ENCODE measurements at places on chromosomes 13 and 19.

DNA sequence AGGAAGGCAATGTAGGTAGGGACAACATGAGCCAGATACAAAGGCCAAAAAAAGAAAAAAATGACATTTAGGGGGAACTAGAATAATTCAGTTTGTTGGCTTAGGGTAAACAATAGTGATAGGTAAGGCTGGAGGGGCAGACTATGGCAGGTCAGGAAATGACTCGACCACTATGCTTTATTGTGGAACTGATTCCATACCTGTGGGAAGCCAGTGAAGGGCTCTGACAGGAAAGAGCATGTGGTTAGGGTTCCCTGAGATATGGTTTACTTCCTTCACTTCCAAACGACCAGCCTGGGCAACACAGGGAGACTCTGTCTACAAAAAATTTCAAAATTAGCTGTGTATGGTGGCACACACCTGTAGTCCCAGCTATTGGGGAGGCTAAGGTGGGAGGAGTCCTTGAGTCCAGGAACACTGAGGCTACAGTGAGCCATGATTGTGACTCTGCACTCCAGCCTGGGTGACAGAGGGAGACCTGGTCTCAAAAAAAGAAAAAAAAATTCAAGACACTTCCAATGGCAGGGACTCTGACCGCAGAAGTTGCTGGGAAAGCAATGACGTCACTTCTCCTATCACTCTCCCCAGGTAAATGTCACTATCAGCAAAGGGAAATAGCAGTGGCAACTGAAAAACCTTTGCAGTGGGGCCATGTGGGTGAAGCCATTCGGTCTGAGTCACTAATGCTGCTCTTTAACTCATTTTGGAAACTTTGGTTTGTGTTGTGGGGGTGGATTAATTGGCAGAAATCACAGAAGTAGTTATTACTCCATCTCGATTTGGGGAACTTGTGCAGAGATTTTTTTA is 192.8 kb upstream of the TSC22D1 start:
- DNase-seq = no peak

DNA sequence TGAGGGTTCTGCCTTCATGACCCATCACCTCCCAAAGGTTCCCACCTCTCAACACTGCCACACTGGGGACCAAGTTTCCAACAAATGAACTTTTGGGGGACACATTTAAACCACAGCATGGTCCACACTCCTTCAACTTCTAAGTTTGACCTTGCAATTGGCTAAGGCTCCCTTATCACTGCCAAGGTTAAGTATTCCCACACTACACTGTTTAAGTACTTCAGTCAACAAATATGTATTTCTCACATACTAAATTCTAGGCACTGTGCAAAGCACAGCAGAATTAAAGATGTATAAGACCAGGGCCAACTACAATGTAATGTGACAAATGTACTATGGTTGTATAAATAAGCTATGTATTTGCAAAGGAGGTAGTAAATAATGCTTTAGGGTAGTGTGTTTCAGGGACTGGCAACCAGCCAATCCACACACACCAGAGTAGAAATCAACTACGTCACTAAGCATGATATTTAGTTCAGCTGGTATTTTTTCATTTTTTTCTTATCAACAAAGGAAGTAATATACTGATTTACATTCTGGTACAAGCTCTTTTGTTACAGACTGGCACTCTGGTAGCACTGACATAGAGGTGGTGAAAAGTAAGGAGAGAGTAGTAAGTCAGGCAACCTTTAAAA is 12.2 kb downstream of the NUFIP1 start:
- no peak for DNase-seq

GRCh38 chr13:90926459-90926858 is 421.0 kb upstream of the MIR17HG start:
- DNase-seq = no peak

GRCh38 chr19:2308114-2308556 is at the start of gene LINGO3:
LINGO3 (minus strand) TSS chr19:2308154; CDS start chr19:2291776, 16,378 bp downstream.
- peak; percentile 10 for DNase-seq

GRCh38 chr19:17002455-17002854 is 24.2 kb downstream of the CPAMD8 start:
- DNase-seq = no peak

- no peak for DNase-seq
Observed at GRCh38 chr13:24185591-24186232, 25.2 kb downstream of the SPATA13 start.

DNA sequence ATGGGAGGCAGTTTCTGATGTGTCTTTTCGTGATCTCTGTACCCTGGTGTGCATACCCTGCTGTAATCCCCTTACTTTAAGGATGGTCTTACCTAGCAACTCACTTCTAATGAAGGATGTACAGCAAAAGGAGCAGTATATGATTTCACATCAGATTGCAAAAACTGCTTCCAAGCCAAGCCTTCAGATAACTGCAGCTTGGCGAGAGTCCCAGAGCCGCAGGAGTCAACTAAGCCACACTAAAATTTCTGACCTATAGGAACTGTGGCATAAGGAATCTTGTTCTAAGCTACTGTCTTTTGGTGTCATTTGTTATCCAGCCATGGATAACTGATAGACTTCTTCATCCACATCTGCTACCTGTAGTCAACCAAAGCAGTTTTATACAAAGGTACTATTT is 496.7 kb downstream of the GPC6 start:
- peak; percentile 16 for DNase-seq

DNA sequence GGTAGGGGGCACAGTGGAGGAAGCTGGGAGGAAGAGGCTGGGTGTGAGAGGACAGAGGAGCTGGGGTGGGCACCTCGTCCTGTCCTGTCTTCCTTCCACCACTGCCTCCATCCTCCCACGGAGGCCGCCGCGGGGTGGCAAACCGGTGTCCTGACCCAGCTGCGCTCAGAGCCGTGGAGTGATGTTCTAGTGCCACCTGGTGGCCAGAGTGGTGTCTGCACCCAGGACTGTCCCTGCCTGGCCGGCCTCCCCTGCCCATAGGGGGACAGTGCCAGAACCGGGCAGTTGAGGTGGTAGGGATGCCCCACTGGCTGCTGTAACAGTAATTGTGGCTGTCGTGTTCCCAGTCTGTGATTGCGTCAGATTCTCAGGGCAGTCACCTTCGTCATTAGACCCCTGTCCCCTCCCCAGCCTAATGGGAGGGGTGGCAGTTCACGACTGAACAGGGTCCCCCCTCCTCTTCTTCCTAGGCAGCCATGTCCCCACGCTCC is 11.1 kb upstream of the ARRDC2 start:
- DNase-seq = peak; percentile 87

GRCh38 chr13:113663934-113664333 is 3.1 kb upstream of the GRK1 start:
- peak; percentile 12 for DNase-seq

- DNase-seq = no peak
Observed at GRCh38 chr13:61084988-61085387, 330.7 kb downstream of the PCDH20 start.

GRCh38 chr13:44352202-44352601 is 21.4 kb upstream of the SERP2 start:
- DNase-seq = no peak

DNA sequence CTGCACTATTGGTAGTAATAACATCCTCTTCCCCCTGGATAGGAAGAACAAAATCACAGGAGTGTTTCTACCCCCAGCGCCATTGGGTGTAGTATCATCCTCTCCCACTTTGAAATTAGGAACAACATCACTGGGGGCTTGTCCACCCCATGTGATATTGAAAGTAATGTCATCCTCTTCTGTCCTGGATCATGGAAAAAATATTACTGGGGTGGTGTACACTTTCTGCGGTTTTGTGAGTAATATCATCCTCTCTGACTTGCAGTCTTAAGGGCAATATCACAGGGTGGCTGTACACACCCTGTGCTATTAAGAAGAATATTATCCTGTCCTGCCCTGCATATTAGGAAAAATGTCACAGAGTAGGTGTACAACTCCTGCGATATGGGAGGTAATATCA is 4.9 kb upstream of the RGCC start:
- DNase-seq = no peak

- no peak for DNase-seq
Observed at GRCh38 chr13:101307181-101307701, 109.1 kb downstream of the NALCN start.

DNA sequence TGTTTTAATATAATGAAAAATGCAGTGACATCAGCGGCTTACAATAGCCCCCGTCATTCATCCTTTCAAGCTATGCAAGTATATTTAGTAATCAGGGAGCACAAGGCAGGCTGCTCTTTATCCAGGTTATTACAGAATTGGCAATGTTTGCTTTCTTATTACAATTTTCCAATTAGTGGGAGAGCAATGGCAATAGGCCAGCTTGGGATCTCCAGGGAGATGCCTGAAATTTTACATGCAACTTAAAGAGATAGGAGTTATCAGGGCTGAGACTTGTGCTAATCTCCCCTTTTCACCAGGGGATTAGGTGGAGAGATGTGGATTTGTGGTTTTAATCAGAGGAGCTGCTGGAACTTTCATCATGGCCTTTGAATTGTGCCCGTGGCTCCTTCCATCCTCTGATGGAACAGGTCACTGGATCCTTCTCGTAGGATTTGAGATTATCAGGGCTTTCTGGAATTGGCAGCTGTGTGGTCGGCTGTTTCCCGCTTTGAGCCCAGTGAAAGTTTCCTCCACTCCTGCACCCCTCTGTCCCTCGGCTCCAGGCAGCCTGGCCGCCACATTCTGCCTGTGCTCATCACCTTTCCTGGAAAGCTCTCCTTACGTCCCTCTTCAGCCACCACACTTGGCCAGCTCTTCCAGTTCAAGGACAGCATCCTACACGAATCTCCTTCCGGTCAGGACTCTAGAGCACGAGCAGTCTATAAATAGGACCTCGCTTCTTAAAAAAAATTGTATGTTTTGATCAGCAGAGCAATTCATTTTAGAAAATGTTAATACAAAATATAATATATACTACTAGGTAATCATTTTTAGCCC is 47.0 kb downstream of the CBY2 start:
- no peak for DNase-seq

- no peak for DNase-seq
Observed at GRCh38 chr13:32056316-32056715, 24.7 kb downstream of the FRY start.

- no peak for DNase-seq
Observed at GRCh38 chr13:58729361-58729760, 1097.8 kb downstream of the PCDH17 start.

GRCh38 chr13:101230271-101230890 is 185.9 kb downstream of the NALCN start:
- DNase-seq = no peak

DNA sequence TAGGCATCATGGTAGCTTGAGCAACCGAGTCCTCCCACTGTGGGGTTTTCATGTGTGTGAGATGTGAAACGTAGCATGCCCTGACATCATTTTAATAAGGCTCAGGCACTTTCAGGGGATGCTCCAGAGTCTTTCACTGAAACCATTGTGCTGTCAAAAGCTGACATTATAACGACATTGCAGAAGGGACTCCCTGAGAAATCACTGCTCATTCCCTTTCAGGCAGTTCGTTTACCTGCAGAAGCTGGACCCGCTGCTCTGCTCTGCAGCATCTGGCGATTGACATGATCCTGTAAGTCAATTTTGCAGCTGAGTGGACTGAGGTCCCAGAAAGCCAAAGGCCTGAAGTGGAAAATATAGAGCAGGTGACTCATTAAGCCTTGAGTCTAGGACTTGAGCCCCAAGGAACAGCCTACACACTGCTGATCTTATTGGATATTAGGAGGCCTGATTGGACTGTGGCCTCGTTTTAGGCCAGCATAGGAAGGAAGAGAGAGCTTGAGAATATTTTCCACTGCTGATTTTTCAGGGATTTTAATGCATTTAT is 54.0 kb upstream of the CNMD start:
- no peak for DNase-seq

- DNase-seq = no peak
Observed at GRCh38 chr13:44968434-44968815, 20.8 kb downstream of the NUFIP1 start.

DNA sequence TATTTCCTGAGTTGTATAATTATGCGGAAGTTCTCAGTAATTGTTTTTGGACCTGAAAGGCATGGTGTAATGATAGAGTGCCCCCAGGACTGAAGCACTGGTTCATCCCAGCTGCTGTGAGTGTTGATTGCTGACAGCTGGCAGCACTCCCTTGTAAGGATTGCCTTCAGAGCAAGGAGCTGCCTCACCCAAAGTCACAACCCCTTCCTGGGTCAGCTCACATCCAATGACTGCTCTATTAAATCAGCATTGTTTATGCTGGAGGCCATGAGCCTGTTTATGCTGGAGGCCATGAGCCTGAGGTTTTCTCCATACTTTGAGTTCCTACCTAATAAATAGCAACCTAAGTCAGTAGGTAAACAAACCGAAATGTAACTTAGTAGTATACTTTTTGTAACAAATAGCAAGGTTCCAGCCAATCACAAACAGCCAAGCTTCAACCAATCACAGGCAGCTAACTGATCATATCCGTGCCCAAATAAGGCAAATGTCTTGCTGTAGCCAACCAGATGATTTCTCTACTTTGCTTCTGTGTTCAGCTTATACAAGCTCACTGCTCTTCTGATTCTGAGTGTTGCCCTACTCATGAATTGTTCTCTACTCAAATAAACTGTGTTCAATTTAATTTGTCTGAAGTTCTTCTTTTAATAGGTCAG is 11.7 kb upstream of the SPACA6 start:
- DNase-seq = no peak

DNA sequence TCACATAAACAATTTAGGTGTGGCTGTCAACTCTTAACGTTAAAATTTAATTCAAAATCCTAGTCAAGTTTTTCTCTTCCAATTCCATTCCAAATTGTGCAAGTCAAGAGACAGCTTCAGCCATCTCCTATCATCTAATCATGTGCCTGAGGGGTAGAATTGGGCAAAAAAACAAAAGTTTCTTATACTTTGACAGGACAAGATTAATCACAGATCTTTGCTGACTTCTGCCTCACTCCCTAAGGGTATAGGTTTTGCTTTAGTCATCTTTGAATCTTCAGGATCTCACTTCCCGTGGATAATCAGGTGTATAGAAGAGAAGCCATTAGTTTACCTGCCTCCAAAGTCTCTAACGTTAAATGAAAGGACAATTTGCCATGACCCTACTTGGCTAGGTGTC is 24.6 kb downstream of the RNF17 start:
- DNase-seq = no peak

GRCh38 chr19:37698216-37698615 is 21.3 kb downstream of the ZNF607 start:
- no peak for DNase-seq

DNA sequence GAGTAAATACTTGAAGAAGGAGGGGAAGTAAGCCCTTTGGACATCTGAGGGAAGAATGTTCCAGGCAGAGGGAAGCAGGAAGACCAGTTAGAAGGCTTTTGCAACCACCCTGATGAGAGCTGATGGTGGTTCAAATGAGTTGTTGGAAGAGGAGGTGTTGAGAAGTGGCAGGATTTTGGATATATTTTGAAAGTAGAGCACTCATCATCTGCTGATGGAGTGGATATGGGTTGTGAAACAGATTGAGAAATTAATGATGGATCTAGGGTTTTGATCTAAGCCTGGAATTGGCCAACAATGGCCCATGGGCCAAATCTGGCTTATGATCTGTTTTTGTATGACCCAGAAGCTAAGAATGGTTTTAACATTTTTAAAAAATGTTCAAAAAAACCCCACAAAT is 230.7 kb downstream of the NDFIP2 start:
- DNase-seq = no peak

GRCh38 chr13:23510979-23511735 is 59.1 kb upstream of the TNFRSF19 start:
- DNase-seq = peak; percentile 49
